ENCODE measurements at places on chromosomes 6 and 20. TPM values are rescaled to one million over a fixed set of nuclear protein-coding genes. Genes with fewer than 3 reads are reported as not detected.

TULP1 gene
- not detected for total RNA-seq

IP6K3 gene
- not detected for total RNA-seq

ARFGEF3 gene
- total RNA-seq, result 8.9 TPM

B3GAT2 gene
- under 0.01 TPM for total RNA-seq
